ENCODE measurements at places on chromosomes 2 and 18.

GRCh38 chr2:199111458-199111857 lies 346.3 kb downstream of the SATB2 start:
- DNase-seq, result no peak

GRCh38 chr18:70044632-70045031 lies 97.0 kb upstream of the CD226 start:
- no peak for DNase-seq

DNA sequence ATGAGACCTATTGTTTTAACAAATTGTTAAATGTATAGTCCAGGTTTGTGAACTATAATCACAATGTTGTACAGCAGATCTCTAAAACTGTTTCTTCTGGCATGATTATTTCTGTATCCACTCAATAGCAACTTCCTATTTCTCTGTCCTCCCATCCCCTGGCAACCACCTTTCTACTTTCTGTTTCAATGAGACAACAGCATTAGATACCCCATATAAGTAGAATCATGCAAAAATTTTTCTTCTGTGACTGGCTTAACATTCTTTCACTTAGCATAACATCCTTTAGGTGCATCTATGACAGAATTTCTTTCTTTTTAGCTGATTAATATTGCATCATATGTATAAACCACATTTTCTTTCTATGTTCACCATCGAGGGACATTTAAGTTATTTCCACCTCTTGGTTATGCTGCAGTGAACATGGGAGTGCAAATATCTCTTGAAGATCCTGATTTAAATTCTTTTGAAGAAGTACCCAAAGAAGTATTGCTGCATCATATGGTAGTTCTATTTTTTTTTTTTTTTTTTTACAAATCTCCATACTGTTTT lies 713.5 kb downstream of the LRP1B start:
- no peak for DNase-seq

GRCh38 chr2:240878341-240878936 lies 9.8 kb downstream of the AGXT start:
- no peak for DNase-seq

DNA sequence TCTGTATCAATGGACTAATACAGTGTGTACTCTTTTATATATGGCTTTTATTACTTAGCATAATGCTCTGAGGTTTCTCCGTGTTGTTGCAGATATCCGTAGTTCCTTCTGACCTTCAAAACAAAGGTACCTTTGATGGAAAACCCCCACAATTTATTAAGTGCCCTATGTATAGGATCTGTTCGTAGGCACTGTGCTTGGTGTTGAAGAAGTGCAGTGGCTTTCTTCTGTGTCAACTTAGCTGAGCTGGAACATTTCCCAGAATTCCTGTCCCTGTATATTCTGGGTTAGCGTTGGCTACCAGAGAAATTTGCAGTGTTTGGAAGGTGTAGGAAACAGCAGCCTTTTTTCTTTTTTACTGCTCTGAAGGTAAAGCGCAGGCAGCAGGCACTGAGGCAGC lies 56.3 kb upstream of the MSH2 start:
- DNase-seq, result no peak

- no peak for DNase-seq
Measured at GRCh38 chr2:230657462-230657861, 55.2 kb upstream of the CAB39 start.

- DNase-seq, result no peak
Measured at GRCh38 chr18:39318462-39318861, 1752.9 kb upstream of the CELF4 start.

DNA sequence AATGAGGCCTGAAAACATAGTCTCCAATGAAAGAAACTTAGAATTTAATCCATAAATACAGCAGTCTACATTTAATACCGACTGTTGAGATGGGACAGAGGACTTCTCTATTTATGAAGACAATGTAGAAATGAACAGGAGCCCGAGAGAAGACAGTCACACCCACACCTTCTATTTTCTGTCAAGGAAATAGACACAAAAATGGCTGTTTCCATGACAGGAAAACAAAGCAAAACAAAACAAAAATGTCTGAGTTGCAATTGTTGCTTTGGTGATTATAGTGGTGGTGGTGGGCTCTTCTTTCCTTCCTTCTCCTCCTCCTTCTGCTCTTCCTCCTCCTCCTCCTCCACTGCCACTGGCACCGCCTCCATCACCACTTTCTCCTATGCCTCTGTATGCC lies 72.3 kb upstream of the CCDC68 start:
- no peak for DNase-seq

- DNase-seq, result no peak
Measured at GRCh38 chr2:72454189-72454588, 306.5 kb upstream of the CYP26B1 start.

GRCh38 chr2:134773335-134773734 lies 54.5 kb upstream of the TMEM163 start:
- no peak for DNase-seq

DNA sequence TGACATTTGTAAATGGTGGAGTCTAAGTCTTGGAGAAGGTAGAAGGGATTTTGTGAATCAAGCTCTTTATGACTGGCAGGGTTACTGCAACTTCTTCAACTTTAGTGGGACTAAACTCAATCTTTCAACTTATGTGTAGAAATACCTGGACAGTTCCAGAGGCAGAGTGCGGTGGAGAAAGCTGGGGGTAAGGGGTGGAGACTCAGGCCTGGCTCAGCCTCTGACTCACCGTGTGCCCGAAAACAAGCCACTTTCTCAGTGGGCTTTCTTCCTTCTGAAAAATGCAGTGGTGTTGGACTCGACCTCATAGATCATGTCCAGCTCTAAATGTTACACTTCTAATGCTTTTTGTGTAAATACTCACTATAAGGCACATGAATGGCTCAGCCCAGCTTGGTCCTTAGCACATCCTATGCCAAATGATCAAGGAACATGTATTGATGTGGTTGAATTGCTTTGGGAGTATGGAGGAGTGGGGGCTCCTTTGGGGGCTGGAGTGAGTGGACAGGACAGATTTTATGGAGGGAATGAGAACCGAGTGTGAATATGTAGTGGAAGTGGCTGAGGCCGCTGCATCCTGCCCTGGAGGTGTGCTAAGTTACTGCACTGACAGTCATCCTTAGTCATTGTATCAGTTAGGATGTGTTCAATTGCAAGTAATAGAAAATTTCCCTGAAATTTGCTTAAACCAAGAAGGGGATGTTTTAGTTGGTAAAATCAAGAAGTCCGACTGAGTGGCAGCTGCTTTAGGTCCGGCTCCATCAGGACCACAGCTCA lies 32.2 kb upstream of the IGFBP5 start:
- no peak for DNase-seq

- DNase-seq, result no peak
Measured at GRCh38 chr2:70418514-70418913, 116.6 kb upstream of the FAM136A start.

DNA sequence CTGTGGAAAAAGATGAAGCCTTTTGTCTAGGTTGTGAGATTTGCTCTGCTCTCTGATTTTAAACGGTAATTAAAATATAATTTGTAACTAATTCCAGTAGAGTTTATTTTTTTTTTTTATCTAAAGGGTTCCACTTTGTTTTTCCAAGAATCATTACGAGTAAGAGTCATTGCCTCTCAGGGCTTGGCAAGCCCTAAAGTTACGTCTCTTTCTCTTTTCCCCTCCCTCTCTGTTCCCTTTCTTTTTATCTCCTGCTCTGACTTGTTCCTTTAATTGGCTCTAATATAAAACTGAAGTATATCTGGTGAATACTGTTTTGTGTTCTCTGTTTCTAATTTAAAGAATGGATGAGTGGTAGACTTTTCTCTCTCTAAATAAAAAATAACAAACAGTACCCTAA lies 75.8 kb downstream of the CALCRL start:
- no peak for DNase-seq

GRCh38 chr2:166239548-166239947 lies 111.7 kb upstream of the SCN1A start:
- DNase-seq, result no peak

DNA sequence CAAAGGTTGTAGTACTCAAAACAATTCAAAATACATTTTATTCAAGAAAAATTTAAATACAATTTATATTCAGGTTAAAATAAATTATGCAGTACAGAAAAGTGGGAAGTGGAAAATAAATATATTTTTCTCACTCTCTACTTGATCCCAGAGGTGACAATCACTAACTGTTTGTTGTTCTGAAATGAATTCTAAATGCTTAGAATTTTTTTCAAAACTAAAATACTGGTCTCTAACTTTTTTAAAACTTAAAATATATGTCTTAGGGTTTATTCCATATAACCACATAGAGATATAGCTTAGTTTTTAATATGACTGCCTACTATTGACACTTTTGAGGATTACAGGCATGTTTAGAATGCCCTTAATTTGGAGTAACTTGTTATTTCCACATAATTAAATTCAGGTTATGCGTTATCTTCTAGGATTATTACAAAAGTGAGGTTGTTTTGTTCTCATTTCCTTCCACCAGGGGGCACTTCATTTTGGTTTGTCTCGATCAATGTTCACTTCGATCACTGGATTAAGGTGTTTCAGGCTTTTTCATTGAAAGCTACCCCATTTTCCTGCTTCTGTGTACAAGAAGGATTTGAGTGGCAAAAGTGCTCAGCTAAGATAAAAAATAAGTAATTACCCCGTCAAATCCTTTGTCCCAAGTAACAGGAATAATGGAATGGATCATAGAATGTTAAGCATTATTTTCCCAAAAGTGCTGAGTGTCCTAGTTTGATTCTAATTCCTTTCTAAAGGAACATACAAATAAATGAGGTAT lies 27.1 kb upstream of the TFPI start:
- DNase-seq, result peak; percentile 19

DNA sequence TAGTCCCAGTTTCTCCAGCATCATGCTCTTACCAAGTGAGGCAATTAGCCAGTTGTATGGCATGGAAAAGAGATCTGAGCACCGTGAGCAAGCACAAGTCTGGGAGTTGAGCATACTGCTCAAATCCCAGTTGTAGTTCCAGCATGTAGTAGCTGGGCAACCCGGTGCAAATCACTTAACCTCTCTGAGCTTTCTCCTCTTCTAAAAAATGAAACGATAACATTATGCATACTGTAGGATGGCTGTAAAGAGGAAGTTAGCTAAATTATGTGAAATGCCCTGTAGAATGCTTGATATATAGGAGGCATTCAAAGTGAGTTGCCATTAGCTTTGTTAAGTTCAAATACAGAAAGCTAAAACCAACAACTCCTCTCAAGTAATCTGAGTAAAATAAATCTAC lies 164.0 kb upstream of the ZEB2 start:
- DNase-seq, result no peak

DNA sequence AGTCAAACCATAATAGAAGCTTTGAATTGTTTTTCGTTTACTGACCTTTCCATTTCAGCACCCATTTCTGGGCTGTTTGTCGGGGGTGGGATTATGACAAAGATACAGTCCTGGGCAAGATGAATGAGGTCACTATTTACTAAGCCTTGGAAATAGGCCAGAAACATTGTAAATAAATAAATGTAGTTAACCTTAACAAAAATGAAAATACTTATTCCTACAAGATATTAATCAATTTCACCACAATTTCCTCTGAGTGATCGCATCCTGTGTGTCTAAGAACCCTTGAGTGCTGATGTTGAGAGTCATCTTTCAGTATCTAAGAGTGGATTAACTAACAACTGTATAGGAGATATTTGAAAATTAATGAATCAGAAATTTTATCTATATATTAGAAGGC lies 14.0 kb downstream of the ITGA4 start:
- DNase-seq, result peak; percentile 61

GRCh38 chr2:27152102-27152795 lies 3.4 kb downstream of the TCF23 start:
- no peak for DNase-seq

- DNase-seq, result no peak
Measured at GRCh38 chr18:74876630-74877243, 279.1 kb downstream of the ZNF407 start.

GRCh38 chr2:79001285-79001684 lies 24.2 kb upstream of the REG3G start:
- DNase-seq, result no peak

DNA sequence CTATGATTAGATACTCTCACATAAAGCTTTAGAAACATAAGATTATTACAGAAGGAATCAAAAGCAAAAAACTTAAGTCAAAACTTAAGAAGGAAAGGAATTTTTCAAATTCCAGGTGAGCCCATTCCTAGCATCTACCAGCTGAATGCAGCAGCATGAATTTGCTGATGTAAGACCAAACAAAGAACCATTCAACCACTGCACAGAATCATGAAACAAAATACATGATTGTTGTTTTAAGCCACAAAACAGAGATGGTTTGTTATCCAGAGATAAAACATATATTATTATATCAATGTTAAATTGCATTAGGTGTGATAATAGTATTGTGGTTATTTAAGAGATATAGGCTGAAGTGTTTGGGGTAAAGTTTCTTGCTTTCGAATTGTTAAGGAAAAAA lies 29.0 kb downstream of the PIGN start:
- no peak for DNase-seq

DNA sequence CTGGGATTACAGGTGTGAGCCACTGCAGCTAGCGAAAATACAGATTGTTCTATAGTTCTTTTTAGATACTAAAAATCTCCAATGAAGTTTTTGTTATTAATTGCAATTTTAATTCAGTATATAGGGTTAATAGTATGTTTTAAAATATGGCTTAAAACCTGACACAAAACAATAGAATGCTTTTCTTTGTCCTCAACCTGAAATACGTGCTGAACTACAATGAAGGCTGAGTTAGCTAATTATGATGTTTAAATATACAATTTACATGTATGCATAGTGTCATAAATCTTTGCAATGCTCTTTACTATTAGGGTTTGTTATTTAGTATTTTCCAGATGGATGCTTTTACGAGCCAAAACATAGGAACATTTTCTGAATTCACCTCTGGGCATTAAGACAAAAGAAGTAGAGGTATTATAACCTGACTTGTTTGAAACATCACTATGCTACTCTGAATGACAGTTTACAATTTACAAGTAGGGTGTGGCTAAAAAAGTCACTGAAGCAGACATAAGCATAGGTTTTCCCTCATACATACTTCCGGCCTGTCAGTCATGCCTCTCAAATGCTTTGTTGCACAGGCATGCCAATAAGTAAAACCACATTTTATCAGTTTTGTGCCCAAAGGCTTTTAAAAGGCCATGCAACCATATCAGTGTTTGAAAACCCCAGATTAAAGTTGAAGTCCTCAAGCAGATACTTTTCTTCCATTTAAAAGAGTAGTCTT lies 168.3 kb downstream of the OTX1 start:
- DNase-seq, result no peak

DNA sequence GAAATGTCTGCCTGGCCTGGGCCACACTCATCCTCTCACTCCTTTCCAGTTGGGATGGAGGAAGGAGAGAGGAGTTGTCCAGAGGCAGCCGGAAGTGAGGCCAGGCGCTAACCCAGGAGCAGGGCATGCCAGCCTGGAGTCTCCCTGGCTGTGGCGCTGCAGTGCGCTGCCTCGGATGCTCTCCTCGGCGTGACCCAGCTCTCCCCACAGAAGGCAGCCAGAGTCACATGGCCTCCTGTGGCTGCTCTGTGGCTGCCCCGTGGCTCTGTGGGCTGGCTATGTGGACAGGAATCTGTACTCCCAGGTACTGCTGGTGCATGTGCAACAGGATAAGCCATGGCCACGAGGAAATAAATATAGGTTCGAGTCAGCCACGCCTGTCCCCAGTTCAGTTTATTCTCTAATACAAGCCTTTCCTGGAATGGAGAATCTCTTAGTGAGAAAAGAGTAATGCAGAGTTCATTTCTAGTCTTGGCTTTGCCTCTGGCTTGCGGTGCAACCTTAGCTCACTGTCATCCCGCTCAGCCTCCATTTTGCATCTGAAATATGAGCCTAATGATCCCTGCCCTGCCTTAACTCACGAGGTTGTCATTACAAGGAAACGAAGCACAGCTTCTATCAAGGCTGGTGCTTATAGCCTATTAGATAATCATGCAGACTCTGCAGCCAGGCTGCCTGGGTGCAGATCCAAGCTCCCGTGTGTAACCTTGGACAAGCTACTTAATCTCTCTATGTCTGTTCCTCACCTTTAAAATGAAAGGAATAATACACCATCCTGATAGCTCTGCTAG lies 106.3 kb downstream of the ANTXR1 start:
- no peak for DNase-seq

- DNase-seq, result no peak
Measured at GRCh38 chr2:182444170-182444569, 17.3 kb upstream of the PDE1A start.

All from CD4-positive, alpha-beta T cell treated with Interleukin-21 for 1 hour (primary cell).